Putamen (tissue), 1 donor: ENCODE measurements at places on chromosomes 4 and X.
A peak's percentile ranks its signal among the peaks of the same experiment; 100 is the strongest.

DNA sequence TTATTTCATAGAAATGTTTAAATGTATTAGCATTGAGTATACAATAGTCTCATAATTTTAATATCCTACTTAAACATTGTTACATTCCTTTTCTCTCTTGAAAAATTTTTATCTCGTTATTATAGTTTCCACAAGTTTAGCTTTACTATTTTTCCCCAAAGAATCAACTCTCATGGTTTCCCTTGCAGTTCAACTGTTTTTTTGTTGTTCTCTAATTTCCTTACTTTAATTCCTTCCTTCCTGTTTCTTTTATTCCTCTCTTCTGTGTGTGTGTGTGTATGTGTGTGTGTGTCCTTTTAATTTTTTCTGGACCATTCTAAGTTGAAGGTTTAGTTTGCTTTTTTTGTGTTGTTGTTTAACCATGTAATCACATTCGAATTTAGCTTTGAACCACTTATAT lies 171.1 kb downstream of the GASK1B start:
- no peak for DNase-seq

DNA sequence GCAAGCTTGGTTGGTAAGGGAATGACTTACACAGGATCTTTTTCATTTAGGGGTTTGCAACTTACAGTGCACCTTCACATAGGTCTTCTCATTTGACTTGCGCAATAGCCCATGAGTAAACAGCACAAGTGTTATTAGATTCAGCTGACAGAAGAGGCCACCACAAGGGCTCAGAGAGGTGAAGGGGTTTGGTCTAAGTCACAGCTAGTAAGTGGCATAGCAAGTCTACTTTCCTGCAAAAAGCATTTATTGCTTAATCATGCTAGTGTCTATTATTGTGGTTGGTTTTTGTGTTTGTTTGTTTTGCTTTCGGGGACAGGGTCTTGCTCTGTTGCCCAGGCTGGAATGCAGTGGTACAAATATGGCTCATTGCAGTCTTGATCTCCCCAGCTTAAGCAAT lies 83.3 kb downstream of the SPRY1 start:
- no peak for DNase-seq

GRCh38 chr4:119068529-119068962 lies 67.1 kb upstream of the MYOZ2 start:
- DNase-seq: no peak

DNA sequence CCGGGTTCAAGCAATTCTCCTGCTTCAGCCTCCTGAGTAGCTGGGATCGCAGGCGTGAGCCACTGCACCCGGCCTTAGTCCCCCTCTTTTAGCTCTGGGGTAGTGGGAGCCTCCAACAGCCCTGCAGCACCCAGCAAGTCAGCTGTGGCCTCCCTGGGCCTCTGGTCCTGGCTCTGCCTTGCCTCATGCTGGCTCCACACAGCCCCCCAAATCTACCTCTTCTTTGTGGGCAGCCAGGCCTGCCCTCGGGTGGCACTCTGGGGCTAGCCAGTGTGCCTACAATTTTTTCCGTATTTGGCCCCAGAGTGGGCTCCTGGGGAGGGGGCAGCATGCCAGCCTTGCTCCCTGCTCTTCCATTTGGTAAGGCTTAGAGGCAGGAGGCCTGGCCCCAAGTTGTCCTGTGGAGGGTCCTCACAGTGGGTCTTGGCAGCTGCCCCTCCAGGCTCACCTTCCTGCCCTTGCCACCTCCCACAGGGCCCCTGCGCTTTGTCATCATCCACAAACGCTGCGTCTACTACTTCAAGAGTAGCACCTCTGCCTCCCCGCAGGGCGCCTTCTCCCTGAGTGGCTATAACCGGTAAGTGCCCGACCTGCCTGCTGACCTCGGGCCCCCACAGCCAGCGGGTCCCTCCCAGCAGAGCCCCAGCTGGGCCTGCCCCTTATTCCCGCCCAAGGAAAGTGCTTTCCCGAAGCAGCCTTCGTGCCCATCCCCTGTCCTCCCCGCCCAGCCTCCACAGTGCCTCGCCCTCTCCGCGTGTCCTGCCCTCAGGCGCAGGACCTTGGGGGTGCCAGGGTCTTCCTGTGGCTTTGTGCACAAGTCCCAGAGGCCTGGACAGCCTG lies 21.0 kb upstream of the ADD1 start:
- DNase-seq: no peak

- no peak for DNase-seq
Measured at GRCh38 chrX:149157976-149158375, 347.1 kb downstream of the IDS start.

DNA sequence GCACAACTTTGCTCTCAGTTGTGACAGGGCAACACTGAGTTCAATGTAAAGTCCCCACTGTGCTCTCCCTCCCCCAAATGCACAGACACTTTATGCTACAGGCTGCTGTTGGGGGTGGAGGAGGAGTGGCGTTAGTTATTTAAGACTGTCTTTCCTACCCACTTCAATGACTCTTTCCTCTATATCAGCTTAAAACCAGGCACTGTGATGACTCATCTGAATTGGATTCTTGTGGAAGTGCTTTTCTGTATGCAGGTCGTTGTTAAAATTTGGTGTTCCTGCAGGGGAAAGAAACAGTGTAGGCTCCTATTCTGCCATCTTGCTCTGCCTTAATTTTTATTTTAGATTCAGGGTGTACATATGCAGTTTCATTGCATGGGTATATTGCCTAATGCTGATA lies 1157.2 kb upstream of the ADGRL3 start:
- no peak for DNase-seq

DNA sequence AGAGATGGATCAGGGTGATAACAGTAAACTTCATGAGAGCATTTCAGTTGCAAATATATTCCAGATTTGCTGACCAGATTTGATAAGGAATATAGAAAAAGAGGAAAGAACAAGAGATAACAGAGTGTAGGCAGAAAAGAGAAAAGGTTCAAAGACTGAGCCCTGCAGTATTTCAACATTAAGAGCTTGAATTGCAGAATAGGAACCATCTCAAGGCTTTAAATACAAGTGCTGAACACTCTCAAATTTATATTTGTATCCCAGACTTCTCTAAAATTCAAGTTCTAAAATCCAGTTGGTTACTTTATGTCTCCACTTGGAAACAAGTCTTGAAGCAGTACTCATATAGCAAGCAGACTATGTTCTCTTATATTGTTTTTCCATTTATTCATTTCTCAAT lies 9.7 kb upstream of the MYOZ2 start:
- DNase-seq: no peak

GRCh38 chrX:16827225-16827624 lies 41.0 kb downstream of the TXLNG start:
- DNase-seq: no peak

DNA sequence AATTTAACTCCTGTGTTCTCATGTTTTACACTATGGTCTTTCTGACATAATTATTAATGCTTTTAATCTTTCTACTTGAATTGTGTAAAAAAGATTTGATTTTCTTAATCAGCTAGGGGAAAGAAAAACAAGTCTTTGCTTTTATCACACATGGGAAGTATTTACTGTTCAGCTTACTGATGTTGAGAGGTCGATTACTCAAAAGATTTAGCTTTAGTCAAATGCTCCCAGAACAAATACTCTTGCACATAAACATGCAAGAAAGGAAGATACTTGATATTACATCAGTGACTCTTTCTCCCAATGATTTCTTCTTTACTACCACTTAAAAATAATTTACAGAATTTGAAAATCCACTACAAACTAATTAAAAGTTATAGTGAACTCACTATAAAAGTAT lies 198.3 kb upstream of the FAT4 start:
- DNase-seq: no peak

GRCh38 chrX:36684053-36684452 lies 324.1 kb upstream of the FAM47C start:
- no peak for DNase-seq

- no peak for DNase-seq
Measured at GRCh38 chr4:14812101-14812500, 190.2 kb upstream of the CPEB2 start.

- no peak for DNase-seq
Measured at GRCh38 chrX:23908219-23909004, 606 bp downstream of the CXorf58 start.

DNA sequence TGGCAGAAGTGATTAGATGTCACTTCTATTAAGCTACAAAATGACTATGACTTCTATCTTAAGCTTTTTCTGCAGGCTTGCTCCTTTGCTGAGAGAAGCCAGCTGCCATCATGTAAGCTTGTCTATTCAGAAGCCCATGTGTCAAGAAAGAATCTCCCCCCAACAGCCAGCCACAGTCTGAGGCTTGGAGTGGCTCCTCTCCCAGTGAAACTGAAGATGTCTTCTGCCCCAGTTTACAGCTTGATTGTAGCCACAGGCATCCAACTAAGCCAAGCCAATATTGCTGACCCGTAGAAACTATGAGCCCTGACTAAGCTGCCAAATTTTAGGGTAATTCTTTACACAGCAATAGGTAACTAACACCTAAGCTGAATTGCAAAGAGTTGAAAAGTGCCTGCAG lies 26.7 kb upstream of the SLC10A7 start:
- no peak for DNase-seq

DNA sequence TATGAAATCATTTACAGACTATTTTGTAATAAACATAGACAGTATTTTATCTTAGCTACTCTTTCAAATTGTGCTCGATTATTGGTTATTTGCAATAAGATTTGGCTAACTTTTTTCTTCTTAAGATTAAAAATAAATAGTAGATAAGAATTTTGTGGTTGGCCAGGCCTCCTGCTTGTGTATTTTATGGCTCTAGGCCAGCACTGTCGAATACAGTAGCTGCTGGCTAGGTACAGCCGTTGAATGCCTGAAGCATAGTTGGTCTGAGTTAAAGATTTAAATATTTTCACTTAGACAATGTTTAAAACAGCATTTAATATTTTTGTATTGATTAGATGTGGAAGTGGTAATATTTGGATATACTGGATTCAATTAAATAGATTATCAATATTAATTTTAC lies 481.0 kb downstream of the SPRY1 start:
- no peak for DNase-seq

DNA sequence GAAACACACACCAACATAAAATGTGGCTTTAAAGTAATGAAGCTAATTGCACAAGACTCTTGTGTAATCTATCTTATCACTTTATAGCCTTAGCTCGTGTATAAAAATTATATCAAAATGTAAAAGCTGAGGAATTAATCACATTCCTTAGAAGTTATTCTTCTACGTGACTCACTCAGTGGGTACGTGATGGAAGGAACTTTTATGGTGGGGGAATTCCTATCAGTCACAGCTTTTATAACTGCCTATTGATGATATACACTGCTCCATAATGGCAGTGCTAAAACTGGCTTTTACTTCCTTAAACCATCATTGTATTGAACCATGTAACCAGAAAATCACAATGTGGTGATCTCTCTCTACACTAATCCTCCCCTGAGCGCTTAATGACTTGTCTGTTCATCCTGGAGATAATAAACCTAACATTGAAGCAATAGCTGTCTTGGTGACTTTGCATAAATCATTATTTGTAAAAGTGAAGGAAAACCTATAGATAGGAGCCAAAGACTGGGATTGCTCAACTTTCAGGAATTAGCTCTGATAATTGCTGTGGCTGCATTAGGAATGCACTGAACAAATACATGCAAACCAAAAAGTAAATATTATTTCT lies 276.7 kb downstream of the GBA3 start:
- DNase-seq: no peak

- DNase-seq: peak; percentile 83
Measured at GRCh38 chrX:14027036-14027435, 2.7 kb downstream of the GEMIN8 start.

GRCh38 chrX:153475271-153475670 lies 4.9 kb upstream of the HAUS7 start:
- DNase-seq: no peak

DNA sequence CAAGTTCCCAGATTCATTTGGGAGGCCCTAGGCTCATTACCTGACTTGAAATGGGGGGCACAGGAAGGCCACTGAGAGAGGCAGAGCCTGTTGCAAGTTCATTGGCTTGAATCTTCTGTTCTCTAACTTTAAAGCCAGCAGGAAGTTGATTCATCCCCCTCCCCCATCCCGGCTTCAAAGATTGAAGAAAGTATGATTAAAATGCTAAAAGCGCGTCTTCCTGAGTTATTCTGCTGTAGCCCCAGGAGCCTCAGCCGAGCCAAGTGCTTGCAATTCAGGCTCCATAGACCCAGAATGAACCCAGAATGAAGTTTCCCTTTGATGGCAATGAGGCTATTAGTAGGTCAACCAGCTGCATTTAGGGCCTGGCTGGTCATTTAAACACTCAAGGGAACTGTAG lies 14.7 kb downstream of the CHST7 start:
- no peak for DNase-seq

GRCh38 chrX:17374619-17375366 lies at the start of gene NHS:
TSS of gene NHS (plus strand) at chrX:17375200. CDS start at chrX:17375758, 558 bp downstream.
- peak; percentile 13 for DNase-seq

DNA sequence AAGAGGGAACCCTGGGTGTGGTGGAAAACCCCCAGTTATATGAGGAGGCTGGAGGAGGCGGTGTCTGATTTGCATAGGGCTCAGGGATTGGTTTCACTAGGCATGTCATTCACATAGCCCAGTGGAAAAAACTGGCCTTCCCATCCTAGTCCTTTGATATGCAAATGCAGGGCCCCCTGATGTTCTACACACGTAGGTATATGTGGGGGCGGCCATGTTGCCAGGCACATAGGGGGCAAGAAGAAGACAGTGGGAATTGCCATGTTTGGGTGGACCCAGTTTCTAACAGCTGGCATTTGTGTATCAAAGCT lies 34.0 kb upstream of the ENPP6 start:
- no peak for DNase-seq

GRCh38 chr4:184331268-184331995 lies 113.8 kb upstream of the ENPP6 start:
- no peak for DNase-seq

GRCh38 chr4:140092094-140092851 lies 61.7 kb downstream of the MAML3 start:
- no peak for DNase-seq

DNA sequence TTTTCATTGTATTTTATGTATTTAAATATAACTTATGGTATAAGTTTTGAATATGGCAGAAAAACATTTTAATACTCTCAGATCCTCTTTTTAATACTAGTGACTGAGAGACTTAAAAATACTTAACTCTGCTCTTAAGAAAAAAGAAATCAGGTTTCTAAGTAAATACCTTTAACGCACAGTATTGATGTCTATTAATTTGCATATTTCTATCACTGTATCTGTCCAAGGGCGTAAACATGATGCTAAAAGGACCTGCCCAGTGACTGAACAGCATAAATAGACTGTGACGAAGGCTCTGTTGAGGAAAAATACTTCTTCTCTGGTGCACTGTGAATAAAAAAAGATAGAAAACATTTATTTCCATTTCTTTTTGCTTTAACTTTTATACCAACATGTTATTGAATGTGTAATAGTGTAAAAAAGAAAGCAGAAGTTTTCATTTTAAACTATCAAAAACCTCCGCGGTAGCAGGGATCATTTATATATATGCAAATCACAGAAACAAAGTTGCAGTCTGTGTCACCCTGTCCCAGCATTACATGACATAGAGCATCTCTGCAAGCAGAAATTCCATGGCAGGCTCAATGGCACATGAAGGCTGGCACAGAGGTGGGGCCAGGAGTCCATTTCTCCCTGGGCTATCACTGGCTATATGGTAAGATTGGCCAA lies 75.4 kb downstream of the ZAR1 start:
- no peak for DNase-seq

- DNase-seq: no peak
Measured at GRCh38 chrX:37627602-37628001, 56.1 kb downstream of the LANCL3 start.

- no peak for DNase-seq
Measured at GRCh38 chr4:180134091-180134866, 2108.9 kb upstream of the TENM3 start.
